ENCODE measurements at places on chromosomes 1 and 21.
A peak's percentile ranks its signal among the peaks of the same experiment; 100 is the strongest.

DNA sequence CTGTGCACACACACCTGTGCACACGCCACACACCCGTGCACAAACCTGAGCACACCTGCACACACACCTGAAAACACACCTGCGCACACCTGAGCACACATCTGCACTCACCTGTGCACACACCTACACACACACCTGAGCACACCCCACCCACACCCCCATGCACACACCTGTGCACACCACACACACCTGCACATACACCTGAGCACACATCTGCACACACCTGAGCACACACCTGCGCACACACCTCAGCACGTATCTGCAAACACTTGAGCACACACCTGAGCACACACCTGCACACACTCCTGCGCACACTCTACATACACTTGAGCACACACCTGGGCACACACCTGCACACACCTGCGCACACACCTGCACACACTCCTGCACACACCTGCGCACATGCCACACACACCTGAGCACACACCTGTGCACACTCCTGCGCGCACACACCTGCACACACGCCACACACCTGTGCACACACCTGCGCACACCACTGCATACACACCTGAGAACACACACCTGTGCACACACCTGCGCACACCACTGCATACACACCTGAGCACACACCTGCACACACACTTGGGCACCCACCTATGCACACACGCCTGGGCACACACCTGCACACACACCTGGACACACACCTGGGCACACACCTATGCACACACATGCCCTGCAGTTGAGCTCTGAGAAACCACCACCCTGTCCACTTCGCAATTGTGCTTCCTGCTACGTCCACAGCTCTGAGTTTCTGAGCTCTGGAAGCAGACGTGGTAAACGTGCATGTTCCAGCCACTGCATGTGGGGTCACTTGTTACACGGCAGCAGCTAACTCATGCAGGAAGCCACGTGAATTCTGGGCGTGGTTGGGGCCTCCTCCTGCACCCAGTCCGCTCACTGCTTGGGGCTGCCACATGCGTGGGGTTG, 8.0 kb upstream of the C1orf159 start:
- DNase-seq, result no peak

DNA sequence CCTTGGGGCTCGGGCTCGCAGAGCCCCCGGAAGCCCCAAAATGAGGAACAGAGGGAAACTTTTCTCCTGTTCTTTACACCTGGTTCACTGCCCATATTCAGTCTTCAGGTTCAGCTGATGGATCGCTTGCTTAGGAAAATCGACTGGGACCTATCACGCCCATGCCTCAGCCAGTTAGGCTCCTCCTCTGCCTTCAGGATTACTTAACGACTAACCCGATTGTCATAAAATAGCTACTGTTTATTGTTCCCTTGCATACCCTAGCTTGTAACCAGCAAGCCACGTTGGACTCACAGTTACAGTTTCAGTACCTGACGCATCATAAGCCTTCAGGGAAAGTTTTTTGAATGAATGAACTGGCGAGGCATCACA, 692 bp downstream of the TARDBP start:
- DNase-seq, result peak; percentile 33

DNA sequence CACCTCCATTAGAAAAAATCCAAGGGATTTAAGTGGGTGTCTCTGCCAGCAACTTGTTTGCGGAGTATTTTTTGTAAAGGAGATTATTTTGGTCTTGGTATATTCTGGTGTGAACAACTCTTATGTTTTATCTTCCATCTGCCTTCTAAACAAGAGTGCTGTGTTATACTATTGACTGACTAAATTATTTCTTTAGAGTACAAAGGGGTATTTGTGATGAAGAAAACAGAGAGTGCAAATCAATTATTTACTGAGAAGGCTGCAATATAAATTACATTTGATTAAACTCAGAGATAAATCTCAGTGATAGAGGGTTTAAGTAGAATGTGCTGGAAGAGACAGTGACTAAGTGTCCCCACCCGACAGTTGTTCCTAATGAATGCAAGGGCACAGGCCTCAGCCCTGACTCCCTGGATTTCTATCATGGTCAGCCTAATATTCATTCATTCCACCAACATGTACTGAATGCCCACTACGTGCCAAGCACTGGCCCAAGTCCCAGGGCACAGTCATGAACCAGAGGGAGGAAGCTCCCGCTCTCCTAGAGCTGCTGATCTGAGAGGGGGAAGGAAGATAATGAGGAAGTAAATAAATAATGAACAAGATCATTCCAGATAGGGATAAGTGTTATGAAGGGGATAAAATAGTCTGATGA, 196.9 kb upstream of the C8B start:
- no peak for DNase-seq

DNA sequence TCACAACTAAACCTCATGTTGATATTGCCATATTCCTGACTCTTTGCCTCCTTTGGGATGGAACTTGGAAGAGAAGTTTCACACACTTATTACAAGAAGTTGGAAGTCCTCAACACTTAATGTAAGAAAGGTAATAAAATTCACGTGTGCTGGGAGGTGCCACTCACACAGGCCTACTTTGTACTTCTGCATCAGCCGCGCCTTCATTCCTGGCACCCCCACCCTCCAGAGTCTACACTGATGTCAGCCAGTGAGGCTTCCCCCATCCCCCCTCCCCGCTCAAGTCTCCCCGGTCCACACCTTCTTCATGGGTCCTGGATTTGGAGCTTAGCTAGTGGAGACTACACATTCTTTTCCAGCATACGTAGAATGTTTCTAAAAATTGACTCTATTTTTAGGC, 24.8 kb upstream of the SLC45A1 start:
- no peak for DNase-seq

DNA sequence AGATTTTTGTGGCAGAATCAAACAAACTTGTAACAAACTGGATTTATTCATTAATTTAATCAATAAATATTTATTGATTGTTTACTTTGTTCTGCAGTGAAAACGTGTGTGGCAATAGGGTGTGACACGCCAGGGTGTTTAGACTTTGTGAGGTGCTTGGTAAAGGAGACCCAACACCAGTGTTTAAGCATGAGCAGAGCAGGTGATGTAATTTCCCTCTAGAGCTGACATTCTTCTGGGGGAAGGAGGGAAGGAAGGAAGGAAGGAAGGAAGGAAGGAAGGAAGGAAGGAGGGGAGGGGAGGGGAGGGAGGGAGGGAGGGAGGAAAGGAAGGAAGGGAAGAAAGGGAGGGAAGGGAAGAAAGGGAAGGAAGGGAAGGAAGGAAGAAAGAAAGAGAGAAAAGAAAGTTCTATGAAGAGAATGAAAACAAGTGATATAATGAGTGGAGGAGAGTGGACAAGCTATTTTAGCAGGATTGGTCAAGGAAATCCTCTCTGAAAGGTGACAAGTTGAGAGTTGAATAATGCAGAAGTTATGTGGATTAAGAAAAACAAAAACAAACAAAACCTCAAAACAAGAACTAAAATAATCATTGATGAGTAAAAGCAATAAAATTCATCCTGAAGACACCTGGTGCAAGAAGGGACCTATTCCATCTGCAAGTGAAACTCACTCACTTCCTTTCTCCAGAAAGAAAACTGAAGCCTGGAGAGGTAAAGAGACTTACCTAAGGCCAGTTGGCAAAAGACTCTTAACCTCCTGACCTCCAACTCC, 60.8 kb downstream of the TSEN15 start:
- no peak for DNase-seq

DNA sequence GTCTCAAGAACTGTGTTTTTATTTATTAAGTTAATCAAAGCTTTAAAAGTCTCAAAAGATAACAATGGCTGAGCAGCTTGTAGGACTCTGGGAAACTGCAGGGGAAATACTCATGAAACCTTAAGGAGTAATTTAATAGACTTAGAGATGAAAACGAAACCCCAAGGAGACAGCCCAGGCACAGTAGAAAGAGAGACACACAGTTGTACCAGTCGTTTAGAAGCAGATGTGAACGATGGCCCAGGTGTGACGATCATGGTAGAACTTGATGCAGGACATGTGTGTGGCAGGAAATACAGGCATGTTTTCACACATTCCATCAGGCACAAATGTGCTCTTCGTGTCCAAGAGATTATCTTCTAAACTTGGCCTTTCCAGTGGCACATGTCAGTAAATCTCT, 21.2 kb upstream of the MRPS6 start:
- DNase-seq, result no peak

- DNase-seq, result no peak
Observed at GRCh38 chr1:18830596-18830995, 28.9 kb downstream of the TAS1R2 start.

DNA sequence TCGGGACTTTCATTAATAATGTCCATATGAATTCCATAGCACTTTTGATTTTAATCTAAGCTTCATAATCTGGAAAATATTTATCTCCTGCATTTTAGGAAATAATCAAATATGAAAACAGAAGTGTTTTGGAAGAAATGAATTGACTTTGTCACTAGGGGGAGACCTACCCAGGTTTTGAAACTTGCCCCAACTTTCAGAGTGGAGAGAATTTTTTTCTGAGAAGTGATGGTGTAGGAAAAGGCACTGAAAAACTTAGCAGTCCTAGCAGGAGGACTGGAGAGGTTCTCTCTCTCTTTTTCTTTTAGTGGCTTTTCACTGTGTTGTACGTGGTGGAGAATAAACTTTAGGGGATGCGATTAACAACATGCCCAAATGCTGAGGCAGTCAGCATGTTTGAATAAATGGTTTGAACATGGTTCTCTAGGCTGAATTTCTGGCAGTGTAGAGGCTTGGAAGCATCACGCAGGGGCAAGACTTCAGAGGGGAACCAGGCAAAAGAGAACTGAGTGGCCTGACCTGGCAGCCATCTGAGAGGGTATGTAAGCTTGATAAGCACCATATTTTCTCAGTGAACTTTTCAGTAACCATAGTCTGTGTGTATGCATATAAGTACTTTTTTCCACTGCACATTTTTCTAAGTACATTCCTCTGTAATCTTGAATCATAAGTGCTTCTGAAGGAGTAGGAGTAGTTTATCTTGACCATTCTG, 68.3 kb upstream of the NEK7 start:
- peak; percentile 29 for DNase-seq

GRCh38 chr1:228281631-228282328, 73.9 kb downstream of the OBSCN start:
- no peak for DNase-seq

GRCh38 chr1:57112148-57112547, 146.3 kb upstream of the C8B start:
- no peak for DNase-seq

DNA sequence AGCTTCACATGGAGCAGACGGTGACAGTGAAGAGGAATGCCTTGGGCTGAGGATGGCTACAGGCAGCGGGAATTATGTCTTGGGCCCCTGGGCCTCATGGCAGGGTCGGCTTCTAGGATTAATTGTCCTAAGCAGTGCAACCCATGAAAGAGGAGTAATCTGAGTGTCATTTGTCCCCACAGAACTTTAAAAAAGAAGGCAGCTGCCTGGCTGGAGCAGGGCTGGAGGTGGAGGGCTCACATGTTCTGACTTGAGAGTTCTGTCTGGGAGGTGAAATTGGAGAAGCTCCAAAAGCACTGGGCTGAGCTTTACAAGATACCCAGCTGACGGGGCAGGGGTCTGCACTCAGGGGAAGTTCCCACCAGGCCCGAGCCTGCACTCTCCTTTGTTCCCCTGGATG, 22.6 kb downstream of the CACNA1S start:
- no peak for DNase-seq

GRCh38 chr1:55679971-55680370, 464.8 kb upstream of the USP24 start:
- no peak for DNase-seq

- DNase-seq, result no peak
Observed at GRCh38 chr21:30207252-30207579, 8.7 kb downstream of the CLDN8 start.

DNA sequence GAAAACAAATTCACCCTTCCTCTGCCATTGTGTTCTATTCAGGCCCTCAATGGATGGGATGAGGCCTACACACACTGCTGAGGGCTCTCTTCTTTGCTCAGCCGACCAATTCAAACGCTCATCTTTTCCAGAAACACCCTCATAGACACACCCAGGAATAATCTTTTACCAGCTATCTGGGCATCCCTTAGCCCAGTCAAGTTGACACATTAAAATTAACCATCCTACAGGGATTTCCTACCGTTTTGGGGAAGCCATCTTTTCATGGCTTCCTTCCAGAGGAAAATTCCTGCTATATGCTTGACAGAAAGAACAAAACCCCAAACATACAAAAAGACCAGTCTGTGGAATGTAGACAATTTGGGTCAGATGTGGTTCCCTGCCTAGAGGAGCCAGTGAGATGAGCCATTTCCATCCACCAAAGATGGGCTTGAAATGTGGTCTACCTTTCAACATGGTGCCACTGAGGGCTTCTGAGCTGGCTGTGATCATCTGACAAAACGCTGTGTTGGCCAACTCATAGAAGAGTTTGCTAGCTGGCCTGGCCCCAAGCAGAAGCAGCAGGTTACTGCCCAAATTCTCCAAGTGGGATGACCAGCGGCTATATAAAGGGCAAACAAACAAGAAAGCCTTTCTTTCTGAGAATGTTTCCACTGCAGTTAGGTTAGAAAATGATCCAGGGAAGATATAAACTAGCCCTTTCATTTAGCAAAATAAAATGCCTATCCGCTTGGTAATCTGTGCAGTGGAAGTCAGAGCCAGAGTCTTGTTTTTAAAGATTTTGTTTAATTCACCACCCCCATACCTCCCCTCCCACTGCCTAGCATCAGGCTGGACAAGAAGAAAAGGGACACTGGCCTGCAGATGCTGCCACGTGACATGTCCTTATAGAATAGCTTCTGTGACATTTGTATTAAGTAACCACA, 69.1 kb upstream of the MRPS6 start:
- no peak for DNase-seq

- DNase-seq, result no peak
Observed at GRCh38 chr1:40627987-40628902, 37.2 kb downstream of the RIMS3 start.

DNA sequence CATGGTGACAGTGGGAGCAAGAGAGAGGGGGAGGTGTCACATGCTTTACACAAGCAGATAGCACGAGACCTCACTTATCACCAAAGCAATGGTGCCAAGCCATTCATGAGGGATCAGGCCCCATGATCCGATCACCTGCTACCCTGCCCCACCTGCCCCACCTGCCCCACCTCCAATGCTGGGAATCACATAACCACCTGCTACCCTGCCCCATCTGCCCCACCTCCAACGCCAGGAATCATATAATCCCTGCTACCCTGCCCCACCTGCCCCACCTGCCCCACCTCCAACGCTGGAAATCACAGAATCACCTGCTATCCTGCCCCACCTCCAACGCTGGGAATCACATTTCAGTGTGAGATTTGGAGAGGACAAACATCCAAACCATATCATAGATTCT, 10.6 kb upstream of the AIRE start:
- DNase-seq, result no peak

All from A549 (cell line).